Lower lobe of right lung (tissue), 2 donors: ENCODE measurements at places on chromosomes 12 and 14. TPM values are rescaled to one million over a fixed set of nuclear protein-coding genes. Genes with fewer than 3 reads are reported as not detected.

- DNase-seq = no peak
Observed at GRCh38 chr12:11108862-11109261, 16.7 kb upstream of the TAS2R43 start.

GRCh38 chr14:36383767-36384431, 63.5 kb upstream of the MBIP start:
- DNase-seq = peak; percentile 71

- no peak for DNase-seq
Observed at GRCh38 chr14:66115740-66116502, 370.2 kb upstream of the CCDC196 start.

- no peak for DNase-seq
Observed at GRCh38 chr12:104006929-104007328, 41.3 kb downstream of the TDG start.

DNA sequence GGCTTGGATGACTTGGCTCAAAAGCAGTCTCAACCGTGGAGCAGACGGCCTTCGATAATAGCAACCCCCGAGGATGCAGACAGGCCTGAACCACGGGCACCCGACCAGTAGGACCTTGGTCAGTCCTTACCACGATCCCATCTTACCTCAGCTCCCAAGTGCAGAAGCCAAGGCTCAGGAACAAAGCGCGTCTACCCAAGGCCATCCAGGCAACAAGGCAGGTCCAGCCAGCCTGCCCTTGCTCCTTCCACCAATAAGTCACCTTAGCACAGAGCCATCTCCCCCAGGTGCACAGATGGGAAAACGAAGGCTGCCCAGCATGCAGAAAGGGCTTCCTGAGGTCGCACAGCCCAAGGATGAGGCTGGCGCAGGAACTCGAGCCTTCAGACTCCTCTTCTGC, 77.3 kb downstream of the BCL11B start:
- no peak for DNase-seq

- DNase-seq = no peak
Observed at GRCh38 chr14:56102941-56103340, 15.3 kb upstream of the PELI2 start.

DNA sequence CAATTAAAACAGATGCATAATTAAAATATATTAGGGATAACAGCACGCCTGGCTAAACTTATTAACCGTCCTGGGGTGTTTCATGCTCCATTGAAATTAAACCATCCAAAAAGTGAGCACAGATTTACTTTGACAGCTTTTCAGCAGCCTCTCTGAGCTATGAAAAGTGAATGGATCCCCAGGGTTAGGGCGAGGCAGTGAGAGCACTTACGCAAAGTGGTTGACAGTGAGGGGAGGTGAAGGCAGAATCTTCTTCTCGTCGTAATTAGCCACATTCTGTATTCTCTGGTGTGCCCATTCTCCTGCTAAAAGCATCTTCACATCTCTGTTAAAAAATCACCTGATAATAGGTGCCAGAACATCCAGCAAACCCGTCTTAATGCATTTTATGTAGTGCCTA, 1.9 kb downstream of the TMTC2 start:
- DNase-seq = no peak

DNA sequence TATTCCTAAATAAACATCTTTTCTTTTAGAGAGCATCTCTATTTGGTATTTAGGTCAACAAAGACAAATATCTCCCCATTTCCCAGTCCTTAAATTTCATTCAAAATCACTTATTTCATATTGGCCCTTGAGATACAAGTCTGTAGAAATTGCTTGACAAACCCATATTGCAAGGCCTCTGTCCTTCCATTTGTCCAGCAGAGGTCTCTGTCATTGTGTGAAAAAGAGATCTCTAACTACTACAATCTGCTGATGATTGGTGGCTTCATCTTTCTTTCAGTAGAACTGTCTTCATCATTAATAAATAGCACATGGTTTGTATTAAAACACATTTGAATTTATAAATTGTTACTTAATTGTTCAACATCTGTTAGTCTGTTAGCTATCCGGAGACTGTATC, 252.6 kb downstream of the ACSS3 start:
- DNase-seq = no peak

DNA sequence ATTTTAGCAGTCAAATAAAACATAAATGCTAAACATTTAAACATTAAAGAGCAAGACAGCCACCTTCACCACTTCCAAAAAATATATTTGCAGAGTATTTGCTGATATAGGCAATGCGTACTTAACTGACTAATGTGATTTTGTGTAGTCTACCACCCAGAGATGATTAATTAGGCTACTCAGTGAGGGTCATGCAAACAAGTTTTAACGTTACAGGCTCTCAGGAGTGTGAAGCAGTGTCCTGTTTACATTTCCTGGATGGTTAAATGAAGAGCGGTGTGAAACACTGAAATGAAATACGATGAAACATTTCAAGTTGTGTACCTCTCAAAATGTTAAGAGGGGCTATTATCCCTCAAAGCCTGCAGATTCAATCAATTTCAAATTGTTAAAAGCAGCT, 165.8 kb upstream of the LRIG3 start:
- no peak for DNase-seq

DNA sequence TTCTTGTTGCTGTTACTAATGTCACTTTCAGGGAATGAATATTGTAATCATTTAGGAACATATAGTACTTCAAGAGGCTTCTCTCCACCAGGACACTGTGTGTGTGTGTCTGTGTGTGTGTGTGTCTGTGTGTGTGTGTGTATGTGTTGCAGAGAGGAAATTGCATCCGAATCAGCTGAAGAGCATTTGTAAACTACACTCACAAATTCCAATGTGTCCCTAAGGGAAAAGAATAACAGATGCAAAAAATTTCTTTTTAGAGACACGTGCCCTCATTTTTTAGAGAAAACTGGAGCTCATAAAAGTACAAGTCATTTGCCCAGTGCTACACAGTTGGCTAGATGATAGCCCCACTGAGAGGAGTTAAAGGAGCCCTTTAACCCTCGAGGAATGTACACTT, 168.8 kb downstream of the ANO4 start:
- no peak for DNase-seq

DNA sequence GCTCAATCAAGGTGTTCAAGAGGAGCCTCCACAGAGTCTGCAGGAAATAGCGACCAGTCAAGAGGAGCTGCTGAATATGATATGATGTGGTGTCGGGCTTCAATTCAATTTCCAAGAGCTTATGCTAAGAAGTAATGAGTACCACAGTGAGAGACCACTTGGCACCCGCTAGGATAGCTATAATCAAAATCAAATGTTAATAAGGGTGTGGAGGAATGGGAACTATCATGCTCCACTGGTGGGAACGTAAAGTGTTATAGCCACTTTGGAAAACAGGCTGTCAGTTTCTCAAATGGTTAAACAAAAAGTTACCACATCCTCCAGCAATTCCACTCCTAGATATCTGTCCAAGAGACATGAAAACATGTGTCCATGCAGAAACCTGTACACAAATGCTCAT, 6.7 kb downstream of the POLR3B start:
- no peak for DNase-seq

- no peak for DNase-seq
Observed at GRCh38 chr14:93970585-93970964, 5.8 kb downstream of the ASB2 start.

GRCh38 chr14:79204591-79204990, 1006.7 kb downstream of the DIO2 start:
- no peak for DNase-seq

DNA sequence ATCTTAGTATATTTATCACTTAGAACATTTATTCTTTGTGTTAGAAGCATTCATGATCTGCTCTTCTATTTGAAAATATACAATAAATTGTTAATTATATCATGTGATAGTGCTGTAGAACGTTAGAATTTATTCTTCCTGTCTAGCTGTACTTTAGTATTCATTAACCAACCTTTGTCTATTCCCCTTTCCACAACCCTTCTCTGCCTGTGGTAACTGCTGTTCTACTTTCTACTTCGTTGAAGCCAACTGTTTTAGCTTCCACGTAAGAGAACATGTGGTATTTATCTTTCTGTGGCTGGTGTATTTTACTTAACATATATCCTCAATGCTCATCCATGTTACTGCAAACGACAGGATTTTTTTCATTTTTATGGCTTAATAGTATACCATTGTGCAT, 18.1 kb downstream of the TBC1D15 start:
- DNase-seq = no peak

GRCh38 chr12:25155022-25155576, 39.9 kb downstream of the DNAI7 start:
- DNase-seq = no peak

DNA sequence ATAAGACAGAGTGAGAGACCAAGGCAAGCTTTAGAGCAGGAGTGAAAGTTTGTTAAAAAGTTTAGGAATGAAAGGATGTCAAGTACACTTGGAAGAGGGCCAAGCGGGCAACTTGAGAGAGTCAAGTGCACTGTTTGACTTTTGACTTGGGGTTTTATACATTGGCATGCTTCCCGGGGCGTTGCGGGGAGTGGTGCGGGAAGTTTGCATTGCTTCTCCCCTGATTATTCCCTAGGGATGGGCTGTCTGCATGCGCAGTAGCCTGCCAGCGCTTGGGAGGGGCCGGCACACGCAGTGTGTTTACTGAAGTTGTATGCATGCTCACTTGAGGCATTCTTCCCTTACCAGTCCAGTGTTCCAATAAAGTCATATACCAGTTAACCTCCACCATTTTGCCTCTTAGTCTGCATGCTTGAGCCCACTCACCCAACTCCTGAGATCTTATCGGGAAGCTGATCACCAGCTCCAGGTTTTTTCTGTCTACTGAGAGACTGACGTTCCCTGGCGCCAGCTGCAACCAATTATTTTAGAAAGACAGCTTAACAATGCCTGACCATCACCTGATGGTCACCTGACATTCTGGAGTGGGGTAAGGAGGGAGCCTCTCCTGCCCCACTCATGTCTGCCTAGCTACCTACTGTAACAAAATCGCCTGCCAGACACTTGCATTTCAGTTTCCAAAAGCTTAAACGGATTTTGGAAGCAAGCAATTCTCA, 53.2 kb downstream of the DACT1 start:
- peak; percentile 59 for DNase-seq

GRCh38 chr12:121649819-121650353, 19.6 kb downstream of the MORN3 start:
- DNase-seq = no peak

DNA sequence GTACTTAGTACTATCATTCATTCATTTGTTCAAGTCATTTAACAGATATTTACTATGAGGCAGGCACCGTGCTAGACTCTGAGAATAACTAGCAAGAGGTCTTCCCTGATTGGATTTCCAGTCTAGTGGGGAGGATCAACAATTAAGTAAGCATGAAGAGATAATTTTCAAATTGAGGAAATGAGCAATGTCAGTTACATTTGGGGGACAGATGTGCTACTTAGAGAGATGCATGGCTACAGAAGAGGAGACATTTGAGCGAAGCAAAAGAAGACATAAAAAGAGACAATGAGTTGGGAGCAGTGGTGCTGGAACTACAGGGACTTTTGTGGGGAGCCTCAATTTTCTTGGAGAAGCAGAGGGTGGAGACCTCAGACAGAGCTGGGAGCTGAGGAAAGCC, 7.7 kb downstream of the KCNA5 start:
- DNase-seq = no peak

- no peak for DNase-seq
Observed at GRCh38 chr12:80698256-80698655, 9.2 kb upstream of the MYF6 start.

DNA sequence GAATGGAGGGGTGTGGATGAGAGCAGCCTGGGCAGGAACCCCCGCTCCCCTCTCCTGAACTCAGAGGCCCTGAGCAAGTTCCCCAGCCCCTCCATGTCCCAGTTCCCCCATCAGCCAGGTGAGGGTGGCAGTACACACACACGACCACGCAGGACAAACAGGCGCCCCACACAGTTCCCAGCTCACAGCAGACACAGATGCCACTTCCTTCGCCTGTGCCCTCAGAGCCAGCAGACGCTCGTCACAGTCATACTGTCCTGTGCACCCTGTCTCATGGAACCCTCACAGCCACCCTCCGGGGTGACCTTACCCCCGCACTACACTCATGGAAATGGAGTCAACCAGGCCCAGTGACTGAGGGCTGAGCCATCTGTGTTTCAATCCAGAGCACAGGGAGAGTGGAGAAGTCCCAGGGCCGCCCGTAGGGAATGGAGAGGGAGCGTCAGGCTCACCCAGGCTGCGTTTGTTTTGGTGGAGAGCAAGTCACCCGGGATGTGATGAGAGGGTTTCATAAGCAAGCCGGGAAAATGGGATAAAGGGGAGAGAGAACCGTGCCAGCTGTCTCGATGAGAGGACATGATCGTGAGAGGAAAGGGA, 47.5 kb upstream of the DYNC1H1 start:
- DNase-seq = no peak

DNA sequence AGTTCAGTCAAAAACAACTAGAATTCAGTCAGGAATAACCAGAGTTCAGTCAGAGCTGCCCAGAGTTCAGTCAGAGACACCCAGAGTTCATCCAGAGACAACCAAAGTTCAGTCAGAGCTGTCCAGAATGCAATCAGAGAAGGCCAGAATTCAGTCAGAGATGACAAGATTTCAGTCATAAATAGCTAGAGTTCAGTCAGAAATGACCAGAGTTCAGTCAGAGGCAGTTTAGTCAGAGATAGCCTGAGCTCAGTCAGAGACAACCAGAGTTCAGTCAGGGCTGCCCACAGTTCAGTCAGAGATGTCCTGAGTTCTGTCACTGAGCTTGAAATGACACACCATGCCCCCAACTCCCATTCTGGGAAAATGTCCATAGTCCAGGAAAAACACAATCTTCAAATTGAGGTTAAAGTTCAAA, 1102.8 kb downstream of the BCL11B start:
- DNase-seq = no peak

DNA sequence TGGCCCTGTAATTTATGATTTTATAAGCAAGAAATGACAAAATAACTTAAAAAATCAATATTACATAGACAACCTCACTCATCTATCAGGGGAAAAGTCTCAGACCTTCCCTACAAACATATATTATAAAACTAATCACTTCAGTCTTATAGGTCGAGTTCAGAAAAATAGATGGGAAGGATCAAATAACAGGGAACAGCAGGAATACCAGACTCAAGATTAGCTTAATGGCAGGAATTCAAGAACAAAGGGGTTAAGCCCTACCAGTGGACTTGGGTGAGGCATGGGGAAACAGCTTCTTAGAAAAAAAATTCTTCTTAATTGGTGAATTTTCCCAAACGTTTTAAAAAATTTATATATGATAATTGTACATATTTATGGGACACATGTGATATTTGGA, 51.6 kb upstream of the CRY1 start:
- no peak for DNase-seq

GRCh38 chr14:52146504-52146903, 77.6 kb upstream of the NID2 start:
- DNase-seq = no peak

- no peak for DNase-seq
Observed at GRCh38 chr12:71469258-71469750, 29.7 kb downstream of the LGR5 start.

NTN4 gene
- total RNA-seq = 140 TPM

CCNT1 gene
- total RNA-seq = 34.1 TPM

OTX2 gene
- not detected for total RNA-seq

GUCY2C gene
- not detected for total RNA-seq

KRT5 gene
- total RNA-seq = 0.65 TPM

CLSTN3 gene
- total RNA-seq = 36.8 TPM

IL26 gene
- not detected for total RNA-seq

GALNT8 gene
- 0.77 TPM for total RNA-seq

TMEM229B gene
- 6.4 TPM for total RNA-seq

SLC11A2 gene
- total RNA-seq = 102 TPM

LPAR5 gene
- 3.8 TPM for total RNA-seq

ENDOU gene
- total RNA-seq = not detected

POTEG gene
- total RNA-seq = not detected

C1RL gene
- total RNA-seq = 80.5 TPM

NANOG gene
- not detected for total RNA-seq

GNB3 gene
- 1.0 TPM for total RNA-seq
